ENCODE measurements at places on chromosomes 7 and 10.

DNA sequence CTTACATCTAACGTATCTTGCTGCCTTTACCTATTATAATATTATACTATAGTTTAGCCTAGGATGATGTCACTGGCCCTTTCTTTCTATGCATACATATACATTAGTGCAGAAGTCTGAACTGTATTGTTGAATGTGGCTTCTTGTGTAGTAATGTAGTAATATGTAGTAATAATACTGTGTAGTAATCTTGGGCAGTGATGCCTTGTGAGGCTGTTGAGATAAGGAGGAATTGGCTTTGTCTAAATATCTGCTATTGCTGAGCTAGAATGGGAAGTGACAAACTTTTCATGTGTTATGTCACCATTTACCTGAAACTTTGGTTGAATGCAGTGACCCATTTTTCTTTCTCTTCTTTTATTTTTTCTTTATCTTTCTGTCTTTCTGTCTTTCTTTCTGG, 11.0 kb downstream of the GLCCI1 start:
- no peak for DNase-seq

DNA sequence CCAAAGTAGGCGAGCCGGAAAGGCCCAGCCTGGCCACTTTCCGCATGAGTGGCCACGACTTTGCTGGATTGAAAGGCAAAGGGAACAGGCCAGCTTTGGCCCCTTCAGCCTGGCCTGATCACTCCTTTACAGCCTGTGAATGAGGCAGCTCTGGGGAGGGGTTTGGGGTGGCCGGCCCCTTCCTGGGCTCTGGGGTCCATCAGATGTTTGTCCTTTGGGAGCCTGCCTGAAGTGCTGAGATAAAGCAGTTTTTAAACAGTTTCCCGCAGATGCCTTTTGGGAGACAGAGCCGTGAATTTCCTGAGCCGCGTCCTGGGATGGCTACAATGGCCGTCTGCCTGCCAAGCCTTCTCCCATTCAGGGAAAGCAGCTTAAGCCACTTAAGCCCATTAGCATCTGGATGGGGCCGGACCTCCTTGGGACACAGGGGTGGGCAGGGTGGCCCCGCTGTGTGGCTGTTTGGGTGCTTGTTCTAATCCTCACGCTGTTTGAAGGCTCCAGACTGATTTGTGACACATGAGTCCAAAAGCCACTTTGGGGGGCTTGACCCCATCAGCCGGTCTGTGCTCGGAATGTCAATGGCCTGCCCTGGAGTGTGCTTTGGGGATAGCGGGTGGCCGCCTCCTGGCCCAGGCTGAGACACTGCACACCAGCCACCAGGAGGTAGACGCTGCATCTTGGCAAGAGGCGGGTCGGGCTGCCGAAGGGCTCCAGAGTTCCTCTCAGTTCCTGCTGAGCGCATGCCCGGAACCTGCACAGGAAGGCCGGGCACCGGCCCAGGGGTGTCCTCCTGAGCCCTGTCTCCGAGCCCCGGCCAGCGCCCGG, 38.9 kb downstream of the NKX6-2 start:
- no peak for DNase-seq

DNA sequence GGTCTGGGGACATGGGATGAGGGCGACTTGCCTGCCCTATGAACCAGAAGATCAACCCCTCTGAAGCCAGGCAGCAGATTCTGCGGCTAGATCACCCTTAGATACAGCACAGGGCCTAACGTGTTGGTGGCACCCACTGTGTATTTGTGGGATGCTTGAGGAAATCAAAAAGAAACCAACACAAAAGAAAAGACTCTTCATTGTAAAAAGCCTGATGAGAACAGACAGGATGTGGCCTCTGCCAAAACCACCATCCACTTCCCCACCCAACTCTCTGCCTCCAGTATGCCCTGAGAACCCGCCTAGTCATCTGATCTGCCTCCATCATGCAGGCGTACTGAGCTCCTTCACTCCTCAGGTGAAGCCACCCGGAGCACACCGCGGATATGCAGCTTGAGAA, 97.2 kb upstream of the INSYN2A start:
- DNase-seq = peak; percentile 89

- no peak for DNase-seq
Measured at GRCh38 chr7:151428378-151429236, 11.3 kb downstream of the CRYGN start.

DNA sequence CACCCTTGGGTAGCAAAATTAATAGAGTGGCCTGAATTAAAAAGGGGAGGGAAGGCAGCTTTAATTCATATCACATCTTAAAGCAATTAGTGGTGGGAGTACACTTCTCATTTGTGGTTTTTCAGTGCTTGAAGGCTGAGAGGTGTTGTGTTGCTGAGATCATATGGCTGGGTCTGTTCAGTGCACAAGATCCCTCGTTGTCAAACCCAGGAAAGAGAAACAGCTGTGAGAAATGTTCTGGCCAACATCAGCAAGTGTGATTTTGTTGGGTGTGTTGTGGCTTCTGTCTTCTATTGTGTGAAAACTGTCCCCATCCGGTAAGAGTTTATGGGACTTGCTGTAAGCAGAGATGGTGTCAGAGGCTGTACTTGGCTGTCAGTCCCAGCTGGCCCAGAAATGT, 197.9 kb upstream of the BMPER start:
- DNase-seq = peak; percentile 87

DNA sequence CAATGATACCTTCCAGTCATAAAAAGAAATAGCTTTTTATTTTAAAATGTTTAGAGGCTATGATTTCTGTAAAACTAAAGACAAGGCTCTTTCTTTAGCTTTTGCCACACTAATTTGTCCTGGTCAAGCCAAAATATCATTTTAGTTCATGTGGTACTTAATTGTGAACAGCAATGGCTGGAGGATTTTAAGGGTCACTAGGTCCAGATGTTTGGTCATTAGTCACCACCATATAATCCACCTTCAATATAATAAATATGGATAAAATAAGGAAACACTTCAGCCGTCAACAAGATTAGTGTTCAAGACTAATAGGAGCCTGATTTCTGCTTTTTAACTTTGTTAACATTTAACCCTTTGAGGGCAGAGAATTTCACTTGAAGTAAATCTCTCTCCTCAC, 50.0 kb upstream of the HGF start:
- DNase-seq = no peak

GRCh38 chr10:14585287-14586193, 189.2 kb downstream of the FAM107B start:
- peak; percentile 34 for DNase-seq

DNA sequence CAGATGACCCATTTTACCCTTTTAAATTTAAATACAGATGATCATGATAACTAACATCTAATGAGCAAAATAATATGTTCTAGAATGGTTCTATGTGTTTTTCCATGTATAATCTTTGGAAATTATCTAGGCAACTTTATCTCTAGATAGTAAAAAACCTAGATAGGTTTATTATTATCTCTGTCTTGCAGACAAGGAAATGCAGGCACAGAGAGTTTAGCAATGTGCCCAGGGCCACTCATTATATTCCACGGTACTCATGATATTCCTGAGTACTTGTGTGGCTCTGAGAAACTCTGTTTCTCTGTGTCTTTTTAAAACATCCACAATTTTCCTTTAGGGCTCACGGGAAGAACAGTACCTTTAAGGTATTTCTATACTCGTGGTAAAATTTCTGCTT, 26.4 kb upstream of the SNX13 start:
- no peak for DNase-seq

DNA sequence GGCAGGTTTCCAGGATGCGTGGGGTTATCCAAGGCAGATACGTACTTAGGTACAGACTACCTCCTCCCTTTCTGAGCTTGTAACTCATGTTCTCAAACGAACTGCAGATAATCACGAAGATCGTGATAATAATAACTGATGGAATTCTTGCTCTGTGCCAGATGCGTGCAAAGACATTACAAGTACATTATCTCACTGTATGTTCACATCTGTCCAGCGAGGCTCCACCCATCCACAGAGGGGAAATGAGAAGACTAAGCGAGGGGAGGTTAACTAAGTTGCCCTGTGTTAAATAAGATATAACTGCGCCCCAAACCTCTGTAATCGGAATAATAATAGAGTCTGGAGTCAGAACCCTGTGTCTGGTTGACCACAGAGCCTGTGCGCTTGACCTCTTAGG, 1.9 kb downstream of the GALNT17 start:
- DNase-seq = no peak

GRCh38 chr7:83119494-83119893, 43.2 kb downstream of the PCLO start:
- DNase-seq = no peak

GRCh38 chr7:35430547-35431153, 176.8 kb upstream of the TBX20 start:
- DNase-seq = no peak

GRCh38 chr10:71694039-71694501, 25.5 kb downstream of the C10orf105 start:
- no peak for DNase-seq

GRCh38 chr7:156402255-156402654, 238.3 kb upstream of the RNF32 start:
- no peak for DNase-seq

DNA sequence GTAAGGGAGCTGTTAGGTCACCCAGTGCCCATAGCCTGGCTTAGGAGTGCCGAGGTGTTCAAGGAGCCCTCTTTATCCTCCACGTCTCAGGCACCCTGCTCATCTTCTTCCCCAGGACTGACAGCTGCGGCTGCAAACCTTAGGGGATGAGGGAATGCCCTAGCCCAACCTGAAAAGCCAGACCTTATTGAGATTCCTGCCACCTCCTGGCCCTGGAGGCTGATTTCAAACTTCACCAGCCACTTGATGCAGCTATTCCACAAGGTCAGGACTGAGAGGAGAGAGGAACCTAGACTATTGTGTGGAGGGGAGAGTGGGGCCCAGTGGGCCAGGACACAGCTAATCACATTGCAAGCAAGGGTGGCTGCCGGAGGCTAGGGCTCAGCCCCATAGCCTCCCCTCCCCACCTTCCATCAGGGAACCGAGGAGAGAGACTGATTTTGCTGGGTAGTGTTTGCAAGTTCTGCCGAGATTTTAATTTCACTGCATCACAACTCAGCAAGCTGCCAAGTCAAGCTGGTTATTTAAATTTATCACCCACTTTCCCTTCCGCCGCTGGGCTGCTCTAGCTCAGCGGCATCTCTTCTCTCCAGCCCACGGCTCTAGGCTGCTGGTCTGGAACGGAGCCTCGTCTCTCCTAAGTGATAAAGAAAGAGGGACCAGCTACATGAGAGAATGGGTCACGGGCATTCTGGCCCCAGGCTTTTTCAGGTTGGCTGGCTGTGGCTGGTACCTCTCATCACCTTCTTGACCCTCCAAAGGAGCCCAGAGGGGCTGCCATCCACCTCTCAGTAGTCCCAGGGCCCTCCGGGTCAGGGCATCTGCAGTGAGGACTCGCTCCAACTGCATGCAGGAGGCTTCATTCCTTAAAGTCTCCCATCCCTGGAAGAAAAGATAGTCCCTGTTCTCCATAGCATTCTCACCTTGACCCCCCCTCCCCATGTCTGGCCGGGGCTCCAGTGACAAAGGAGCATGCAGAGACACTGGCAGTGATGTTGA, 66.7 kb downstream of the PAX2 start:
- DNase-seq = no peak

- no peak for DNase-seq
Measured at GRCh38 chr7:126557271-126557670, 695.5 kb downstream of the GRM8 start.

DNA sequence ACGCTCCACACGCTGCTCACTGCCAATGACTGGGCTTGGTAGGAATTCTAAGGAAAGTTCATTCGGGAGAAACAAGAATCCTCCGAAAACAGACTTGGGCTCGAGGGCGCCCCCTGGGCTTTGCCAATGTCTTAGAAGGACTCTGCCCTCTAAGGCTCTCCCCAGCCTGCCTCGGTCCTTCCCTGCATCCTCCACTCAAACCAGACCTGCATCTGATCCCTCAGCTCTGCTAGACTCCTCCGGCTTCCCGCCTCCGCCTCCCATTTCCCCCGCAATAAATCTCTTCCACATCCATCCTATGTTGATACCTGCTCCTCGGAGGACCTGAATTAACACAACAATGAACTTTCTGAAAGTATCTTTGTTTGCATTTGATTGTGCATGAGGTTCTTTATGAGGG, 177.6 kb downstream of the PLPP4 start:
- DNase-seq = no peak

GRCh38 chr7:57274535-57275283, 142.5 kb upstream of the ZNF479 start:
- DNase-seq = no peak

DNA sequence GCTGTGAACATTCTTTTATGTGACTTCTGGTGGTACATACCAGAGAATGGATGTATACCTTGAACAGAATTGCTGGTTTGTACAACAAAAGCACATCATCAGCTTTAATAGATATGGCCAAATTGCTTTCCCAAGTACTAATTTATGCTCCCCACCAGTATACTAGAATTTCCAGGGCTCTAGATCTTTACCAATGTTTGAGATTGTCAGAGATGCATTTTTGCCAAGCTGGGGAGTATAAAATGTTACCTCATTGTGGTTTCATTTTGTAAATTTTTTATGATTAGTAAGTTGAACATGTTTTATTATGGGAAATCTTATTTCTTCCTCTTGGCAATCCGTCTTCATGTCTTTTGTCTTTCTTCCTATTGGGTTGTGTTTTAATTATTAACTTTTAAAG, 179.9 kb upstream of the TMEM106B start:
- no peak for DNase-seq

GRCh38 chr10:29163746-29164145, 125.1 kb upstream of the LYZL1 start:
- no peak for DNase-seq

- DNase-seq = no peak
Measured at GRCh38 chr10:96556003-96556402, 30.8 kb downstream of the TM9SF3 start.

DNA sequence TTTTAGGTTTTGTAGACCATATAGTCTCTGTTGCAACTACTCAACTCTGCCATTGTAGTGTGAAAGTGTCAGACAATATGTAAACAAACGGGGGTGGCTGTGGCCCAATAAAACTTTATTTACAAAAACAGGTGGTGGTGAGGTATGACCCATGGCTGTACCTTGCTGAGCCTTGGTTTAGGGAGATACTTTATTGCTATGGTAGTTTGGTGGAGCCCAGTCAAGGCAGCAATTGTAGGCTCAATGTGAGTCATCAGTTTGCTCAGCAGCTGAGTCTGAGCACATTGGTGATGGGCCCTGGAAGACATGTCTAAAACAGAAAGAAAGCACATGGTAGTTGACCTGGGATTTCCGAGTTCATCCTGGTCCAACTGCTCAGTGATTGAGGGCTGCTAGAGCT, 242.5 kb downstream of the REEP3 start:
- DNase-seq = no peak
